ENCODE measurements at places on chromosomes 3 and 15.

- DNase-seq = no peak
These were observed 78.3 kb upstream of the ICE2 start for GRCh38 chr15:60557191-60557618.

- peak; percentile 74 for DNase-seq
These were observed 17.0 kb downstream of the TMEM62 start for GRCh38 chr15:43150191-43150929.

DNA sequence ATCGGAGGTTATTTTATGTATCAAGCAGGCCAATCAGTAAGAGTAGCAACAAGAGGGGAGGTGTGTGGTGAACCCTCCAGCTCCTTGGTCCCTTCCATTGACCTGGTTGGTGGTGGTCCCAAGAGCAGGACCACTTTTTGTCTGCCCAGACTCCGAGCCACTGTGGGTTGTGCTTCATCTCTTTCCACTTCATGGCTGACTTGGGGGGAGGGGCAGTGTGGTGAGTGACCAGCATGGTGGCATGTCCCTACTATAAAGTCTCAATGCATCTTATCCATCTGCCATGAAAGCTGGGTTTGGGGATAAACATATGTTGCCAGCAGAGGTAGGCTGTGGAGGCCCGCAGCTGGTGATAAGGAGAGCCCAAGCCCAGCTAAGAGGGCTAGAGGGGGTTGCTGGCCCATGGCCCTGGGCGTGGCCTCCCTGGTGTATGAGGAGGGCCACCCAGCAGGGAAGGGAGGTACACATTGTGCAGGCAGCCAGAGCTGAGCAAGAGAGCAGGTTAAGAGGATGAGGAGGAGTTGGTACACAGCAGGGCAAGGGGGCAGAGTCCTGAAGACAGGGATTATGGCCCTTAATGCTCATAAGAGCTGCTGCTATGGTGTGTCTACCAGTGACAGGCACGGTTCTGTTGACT lies 7.0 kb downstream of the AEN start:
- no peak for DNase-seq

DNA sequence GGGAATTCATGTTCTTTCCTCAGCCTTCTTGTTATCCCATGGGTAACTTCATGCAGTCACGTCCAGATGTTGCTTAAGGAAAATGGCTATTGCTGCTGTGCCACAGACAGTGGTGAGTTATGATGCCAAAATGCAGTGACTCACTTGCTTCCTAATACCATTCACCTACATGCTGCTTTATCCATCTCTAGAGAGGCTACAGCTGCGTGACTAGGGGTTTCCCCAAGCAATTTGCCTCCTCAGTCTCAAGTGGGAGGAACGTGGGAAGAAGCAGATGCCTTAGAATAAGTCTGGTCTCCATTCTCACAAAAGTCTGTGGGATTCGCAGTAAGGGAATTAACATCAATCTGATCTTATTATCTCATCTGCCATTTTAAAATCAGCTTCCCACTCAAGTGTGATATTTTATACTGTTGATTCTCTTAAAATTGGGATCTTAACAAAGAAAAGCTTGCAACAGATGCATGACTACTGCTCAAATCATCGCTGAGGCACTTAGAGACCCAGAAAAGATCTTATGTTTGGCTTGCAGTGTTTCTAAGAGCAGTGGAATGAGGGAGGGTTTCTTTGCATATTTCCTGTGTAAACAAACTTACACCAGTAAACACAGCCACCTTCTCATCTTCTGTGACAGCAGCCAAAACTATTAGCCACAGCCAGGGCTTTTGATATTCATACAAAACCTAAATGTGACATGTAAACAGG lies 62.0 kb upstream of the ACP3 start:
- DNase-seq = peak; percentile 43

DNA sequence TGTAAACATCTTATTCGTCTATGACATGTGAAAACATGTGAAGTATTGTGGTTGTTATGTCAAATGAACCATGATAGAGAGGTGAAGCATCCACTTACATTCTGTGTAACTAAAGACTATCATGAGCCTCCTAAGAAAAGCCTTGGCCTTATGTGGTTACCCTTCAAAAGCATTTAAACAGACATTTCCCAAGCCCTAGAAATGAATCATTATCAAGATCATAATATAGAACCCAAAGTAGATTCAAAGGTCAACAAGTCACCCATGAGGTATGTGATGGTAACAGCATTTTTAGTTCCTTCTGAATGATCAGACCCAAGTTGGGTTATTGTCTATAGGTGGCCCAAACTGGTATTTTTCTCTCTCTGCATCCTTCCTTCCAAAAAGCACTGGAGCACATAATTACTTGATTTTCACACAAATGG lies 408.0 kb downstream of the TBL1XR1 start:
- no peak for DNase-seq

DNA sequence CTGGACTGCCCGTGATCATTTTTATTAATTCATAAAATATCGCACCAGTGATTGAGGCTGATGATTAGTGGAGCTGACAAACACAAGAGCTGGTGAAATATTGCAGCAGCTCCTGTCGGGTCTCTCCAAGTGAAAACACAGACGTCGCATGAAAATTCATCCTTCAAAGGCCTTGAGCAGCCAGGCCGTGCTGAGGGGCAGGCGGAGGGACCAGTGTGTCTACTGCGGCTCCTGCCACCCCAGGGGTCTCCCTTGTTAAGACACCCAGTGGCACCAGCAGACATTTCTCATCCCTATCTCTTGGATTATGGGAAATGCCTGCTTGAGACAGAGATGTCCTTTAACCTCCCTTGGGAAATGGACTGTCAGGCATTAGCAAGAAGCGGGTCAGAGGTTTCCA lies 289.4 kb upstream of the TLE3 start:
- no peak for DNase-seq

GRCh38 chr3:12992629-12993516 lies 80.4 kb downstream of the IQSEC1 start:
- no peak for DNase-seq

- peak; percentile 35 for DNase-seq
These were observed 52.4 kb downstream of the ANP32A start for GRCh38 chr15:68768321-68768720.

Data from AG09319 (cell line).